ENCODE measurements at places on chromosomes 7 and 10.

GRCh38 chr7:621572-622285 lies 102.1 kb upstream of the PDGFA start:
- DNase-seq: no peak

GRCh38 chr7:82335001-82335400 lies 108.6 kb downstream of the CACNA2D1 start:
- no peak for DNase-seq

DNA sequence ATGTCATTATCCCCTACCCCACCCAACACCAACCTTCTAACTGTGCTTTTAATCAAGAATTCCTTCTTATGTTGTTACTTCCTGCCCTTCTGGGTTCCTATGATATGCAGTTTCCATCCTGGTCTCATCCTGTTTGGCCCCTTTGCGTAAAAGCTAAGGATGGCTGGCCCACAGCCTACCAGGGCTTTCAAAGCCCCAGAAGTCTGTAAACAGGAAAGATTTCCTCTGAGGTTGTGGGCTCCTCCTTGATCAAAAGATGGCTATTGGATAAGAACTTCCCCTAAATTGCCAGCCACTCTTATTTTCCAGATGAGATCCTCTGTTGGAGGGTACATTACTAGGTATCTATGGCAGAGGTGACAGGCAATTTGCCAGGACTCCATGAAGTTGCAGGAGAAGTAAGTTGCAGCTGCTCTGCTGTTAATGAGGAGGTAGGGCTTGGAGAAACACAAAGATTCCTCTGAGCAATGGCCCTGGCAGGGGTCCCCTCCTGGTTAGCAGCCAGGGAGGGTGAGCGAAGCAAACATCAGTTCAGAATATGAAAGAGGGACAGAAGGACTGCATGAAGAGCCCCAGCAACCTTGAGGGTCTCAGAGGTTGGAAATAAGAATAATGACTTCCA lies 32.1 kb downstream of the NRP1 start:
- no peak for DNase-seq

DNA sequence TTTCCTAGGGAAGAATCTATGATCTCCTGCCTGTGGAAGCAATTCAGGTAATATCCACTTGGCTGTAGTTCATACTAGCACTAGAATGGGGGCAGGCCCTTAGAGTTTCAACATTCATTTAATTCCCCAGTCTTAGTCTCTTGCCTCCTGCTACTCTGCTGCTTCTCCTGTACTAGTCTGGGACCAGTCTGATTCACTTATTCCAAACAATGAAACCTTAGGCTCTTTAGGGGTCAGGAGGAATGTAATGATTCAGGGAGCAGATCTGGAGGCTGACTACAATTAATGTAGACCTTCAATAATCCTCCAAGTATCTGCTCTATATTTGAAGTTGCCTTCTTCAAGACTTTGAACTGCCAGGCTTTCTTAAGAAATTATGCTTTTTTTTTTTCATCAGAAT lies 101.8 kb downstream of the GNAT3 start:
- DNase-seq: no peak

GRCh38 chr7:132028144-132028920 lies 471.9 kb upstream of the PODXL start:
- no peak for DNase-seq
